GM03348 (cell line): ENCODE measurements at places on chromosomes 5 and 9.

DNA sequence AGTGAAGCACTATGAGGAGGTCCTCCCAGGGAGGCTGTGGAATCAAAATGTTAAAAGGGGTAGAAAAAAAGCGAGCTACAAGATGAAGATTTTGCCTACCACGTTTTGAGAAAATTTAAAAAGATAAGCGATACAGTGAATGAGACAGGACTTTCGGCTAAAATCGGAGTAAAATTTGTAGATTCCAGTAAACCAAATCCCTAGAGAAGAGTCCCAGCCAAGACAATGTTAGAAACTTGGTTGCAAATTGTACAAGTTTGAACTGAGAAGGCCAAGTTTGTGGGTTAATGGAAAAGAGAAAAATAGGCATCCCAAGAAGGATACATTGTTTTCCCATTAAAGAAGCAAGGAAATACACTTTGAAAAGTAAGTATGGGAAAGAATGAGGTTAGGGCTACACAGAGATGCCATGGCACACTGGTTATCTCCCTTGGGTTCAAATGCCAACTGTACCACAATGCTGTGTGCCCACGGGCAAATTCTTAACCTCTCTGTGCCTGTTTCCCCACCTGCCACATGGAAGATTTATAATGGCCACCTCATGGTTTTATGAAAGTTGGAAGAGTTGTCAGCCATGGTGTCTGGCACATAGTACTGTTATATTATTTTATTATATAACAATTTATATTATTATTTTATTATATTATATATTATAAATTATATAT, 16.2 kb upstream of the MGAT1 start:
- DNase-seq: no peak

GRCh38 chr5:170266570-170267381, 30.8 kb downstream of the LCP2 start:
- no peak for DNase-seq

GRCh38 chr5:102554728-102555127, 55.9 kb upstream of the SLCO6A1 start:
- DNase-seq: no peak

DNA sequence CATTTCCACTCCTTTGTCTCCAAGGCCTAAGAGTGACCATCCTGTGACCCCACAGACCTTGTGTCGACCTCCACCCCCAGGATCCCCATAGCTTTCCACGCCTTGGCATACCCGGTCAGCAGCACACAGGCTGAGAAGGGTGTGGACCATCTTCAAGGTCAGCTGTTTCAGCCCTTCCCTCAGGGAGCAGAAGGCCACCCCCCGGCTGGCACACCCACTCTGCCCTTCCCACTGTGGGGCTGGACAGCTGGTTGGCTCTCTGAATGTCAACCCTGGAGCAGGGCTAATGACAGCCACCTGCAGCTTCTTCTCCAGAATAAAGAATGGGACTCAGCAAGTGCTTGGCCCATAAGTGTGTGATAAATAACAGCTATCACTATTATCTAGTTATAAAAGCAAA, 93.1 kb downstream of the OLFM1 start:
- DNase-seq: no peak

DNA sequence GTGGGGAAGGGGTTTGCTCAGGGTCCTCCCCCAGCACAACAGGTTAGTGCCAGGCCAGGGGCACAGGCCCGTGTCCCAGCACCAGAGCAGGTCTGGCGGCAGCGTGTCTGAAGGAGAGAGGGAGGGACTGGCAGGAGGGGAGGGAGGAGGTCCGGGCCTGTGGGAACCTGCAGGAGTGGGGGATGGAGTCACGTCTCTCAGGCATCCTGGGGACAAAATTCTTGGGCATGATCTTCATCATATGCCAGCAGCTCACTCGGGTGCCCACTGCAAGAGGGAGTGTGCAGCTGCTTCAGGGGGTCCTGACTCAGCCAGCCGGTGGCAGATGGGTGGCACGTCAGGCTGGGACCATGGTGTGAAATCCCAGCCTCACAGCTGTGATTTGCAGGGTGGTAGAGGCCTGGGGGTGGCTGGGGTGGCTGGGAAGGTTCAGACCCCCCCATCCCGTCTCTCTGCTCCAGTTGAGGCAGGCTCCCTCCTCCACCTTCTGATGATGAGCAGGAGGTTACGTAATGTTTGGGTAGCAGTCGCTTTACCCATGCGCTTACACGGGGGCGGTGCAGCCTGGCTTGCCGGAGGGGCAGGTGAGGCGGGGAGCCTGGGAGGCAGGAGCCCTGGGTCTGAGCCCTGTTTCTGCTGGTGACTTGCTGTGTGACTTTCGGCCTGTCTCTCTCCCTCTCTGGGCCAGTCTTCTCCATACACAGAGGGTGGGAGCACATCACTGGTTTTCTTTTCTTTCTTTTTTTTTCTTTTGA, 40.5 kb downstream of the NCS1 start:
- DNase-seq: no peak

- DNase-seq: peak; percentile 47
Observed at GRCh38 chr9:70574151-70574837, 159.8 kb upstream of the KLF9 start.

DNA sequence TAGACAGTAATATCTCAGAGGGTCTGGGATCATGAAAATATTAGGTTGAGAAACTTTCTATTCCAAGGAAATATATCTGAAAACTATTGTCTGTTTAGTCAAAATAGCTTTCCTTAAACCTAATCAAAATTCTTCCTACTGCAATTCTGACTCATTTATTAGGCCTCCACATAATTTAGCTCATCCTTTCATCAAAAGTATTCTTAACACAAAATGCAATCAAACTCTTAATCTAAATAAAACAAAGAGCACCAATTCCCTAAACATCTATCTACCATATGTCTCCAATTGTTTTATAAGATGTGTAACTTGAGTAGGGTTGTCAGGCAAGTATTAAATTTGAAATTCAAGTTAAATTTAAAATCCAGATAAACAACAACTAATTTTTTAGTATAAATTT, 142.1 kb downstream of the PLK2 start:
- peak; percentile 15 for DNase-seq

GRCh38 chr5:159345336-159345735, 15.0 kb upstream of the IL12B start:
- no peak for DNase-seq

GRCh38 chr5:74587300-74587699, 53.2 kb downstream of the ENC1 start:
- DNase-seq: no peak

DNA sequence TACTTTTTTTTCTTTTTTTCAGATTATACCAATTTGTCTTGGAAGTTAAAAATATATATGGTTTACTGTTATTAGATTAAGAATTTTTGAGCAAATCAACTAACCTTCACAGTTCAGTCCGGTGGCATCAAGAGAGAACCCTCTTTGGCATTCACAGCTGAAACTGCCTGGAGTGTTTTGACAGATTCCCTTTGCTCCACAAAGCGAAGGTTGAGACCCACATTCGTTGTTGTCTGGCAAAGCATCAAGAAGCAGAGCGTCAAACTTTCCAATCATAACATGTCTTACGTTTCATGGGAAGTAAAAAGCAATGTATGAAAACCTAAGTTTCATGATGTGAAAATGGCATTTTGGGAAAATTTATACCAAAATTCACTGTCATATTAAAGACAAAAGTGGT, 190.2 kb downstream of the SLC12A2 start:
- DNase-seq: no peak

DNA sequence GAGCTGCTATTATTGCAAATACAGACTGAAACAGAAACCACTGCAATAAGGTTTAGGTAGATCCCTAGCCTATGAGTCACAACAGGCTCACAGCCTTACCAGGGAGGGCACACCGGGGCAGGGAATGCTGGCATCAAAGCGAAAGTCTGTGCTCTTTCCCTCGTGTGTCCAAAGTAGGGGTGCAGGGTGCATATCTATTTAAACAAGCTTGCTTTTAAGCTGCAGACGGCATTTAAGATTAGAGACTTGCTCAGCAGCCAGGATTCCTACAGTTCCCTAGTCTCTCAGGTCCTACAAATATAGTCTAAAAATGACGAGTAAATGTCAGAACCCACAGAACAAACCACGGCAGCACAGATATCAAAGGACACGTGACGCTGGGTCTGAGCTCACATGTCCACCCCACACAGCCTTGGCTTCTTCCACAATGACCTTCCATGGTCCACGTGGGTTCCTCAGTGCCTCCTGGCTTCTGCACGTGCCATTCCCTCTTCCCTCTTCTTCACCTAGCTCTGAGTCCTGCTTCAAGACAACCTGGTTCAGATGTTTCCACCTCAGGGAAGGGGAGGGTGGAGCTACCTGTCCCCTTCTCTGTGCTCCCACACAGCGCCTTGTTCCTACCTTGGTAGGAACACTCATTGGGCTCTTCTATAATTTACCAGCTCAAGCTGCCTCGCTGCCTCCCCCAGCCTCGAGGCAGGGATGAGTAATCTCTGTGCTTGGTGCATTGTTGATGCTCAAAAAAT, 193.2 kb downstream of the MAPKAP1 start:
- DNase-seq: peak; percentile 57

GRCh38 chr5:165149431-165149830, 1644.0 kb downstream of the MAT2B start:
- DNase-seq: no peak

DNA sequence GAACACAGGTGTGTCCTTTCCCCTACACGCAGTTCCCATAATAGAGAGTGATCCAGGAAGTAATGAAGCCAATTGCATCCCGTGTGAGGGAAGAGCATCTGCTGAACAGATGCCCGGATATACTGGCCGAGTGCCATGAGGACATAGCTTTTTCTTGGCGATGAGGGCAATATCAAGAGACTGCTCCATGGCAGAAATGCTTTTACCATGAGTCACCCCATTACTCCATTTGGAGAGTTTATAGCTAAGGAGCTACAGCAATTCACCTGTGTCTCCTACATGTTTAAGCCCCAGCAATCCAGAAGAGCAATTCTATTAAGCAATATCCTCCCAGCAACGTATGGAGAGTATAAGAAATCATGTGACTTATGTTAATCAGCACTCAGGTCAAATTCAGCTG, 222.0 kb upstream of the KLF4 start:
- peak; percentile 80 for DNase-seq

GRCh38 chr9:841371-842209, at the start of gene DMRT1:
Gene DMRT1 (plus strand): TSS chr9:841697. CDS start chr9:841839, 142 bp downstream.
- DNase-seq: peak; percentile 20

DNA sequence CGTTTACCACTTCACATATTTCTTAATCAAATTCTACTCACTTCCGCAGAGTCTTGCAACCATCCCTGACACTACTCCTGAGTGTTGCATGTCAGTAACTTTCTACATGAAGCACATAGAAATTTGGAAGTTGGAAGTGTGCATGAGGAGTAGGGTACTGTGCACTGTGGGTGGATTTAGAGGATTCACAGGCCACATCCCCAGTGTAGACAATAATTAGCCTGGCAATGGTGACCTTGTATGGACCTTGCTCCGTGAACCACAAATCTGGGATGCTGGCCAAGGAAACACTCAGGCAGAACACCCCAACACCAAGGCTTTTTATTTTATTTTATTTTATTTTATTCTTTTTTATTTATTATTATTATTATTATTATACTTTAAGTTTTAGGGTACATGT, 25.5 kb downstream of the CTSL start:
- no peak for DNase-seq

DNA sequence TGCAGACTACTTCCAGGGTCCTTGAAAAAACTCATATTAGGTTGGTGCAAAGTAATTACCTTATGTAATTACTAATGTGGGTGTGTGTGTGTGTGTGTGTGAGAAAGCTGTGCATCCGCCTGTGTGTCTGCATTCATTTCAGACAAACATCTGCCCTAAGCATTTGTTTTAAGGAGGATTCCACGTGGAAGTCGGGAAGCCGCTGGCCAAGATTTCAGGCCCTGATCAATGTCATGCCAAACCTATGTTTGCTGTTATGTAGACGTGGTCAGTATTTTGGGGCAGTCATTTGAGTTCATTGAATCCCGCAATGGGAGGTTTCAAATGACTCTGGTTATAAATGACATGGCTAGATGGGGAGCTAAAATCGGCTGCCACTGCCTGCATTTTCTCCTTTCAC, 33.6 kb upstream of the BASP1 start:
- no peak for DNase-seq

GRCh38 chr5:80835128-80835527, 125.0 kb upstream of the RASGRF2 start:
- DNase-seq: no peak

GRCh38 chr5:88391991-88392390, 123.3 kb upstream of the TMEM161B start:
- no peak for DNase-seq

DNA sequence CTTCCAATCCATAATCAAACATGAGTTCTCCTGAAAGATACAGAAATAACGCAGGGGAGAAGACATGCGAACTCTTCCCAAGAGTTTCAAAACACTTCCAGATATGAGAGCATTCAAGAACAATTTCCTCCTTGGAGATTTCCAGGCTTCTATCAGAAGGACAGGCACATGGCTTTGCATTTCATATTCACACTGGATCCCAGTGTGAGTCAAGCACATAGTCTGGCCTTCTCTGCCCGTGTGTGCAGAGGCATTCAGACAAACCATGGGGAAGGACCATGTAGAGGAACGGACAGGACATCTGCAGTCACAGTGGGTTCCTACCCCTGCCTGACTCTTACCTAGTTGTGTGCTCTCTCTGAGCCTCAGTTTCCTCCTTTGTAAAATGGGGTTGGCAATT, 384.5 kb downstream of the NTRK2 start:
- no peak for DNase-seq

DNA sequence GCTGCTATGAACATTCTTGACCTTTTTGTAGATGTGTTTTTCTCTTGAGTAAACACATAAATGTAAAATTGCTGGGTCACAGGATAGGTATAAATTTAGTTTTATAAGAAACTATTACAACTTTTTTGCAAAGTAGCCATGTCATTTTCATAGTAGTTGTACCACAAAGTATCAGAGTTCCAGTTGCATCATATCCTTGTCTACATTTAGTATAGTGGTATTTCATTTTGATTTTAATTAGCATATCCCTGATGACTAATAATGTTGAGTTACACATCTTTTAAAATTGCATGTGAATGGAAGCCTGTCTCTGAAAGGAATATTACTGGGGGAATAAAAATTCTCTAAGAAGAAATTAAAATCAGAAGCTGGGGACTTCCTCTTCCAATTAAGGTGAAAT, 85.4 kb downstream of the TMEM161B start:
- DNase-seq: no peak

DNA sequence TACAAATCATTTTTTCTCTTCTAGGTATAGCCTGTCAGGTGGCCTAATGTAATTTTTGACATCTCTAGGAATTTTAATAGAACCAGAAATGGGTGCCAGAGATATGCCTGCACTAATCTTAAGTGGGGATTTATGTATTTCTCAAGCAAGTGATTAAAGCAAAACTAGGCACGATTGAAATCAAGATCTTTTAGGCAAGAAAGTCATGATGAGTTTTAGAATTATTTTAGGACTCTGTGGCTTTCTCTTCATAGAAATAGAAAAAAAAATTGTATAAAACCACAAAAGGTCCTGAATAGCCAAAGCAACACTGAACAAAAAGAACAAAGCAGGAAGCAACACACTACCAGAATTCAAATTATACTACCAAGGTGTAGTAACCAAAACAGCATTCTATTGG, 952 bp upstream of the AMACR start:
- DNase-seq: no peak

DNA sequence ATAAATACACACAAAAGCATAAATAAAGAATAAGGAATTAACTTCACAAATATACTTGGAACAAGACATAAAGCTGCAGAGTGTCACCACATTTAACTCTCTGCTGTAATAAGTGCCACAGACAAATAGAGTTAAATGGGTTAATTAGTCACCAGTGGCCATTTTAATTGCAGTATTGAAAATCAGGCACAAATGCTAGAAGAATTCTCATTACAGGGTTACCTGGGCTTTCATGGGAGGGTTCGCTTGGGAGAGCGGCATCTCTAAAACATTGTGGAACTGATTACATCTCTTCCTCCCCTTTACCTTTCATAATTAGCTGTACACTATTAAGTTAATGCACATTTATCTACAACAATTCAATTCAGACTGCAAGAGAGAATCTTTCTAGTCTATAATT, 505.3 kb upstream of the DAP start:
- no peak for DNase-seq
